ENCODE measurements at places on chromosomes 1 and 21.
A peak's percentile ranks its signal among the peaks of the same experiment; 100 is the strongest.

- no peak for DNase-seq
Observed at GRCh38 chr1:183285256-183285655, 99.2 kb downstream of the LAMC2 start.

DNA sequence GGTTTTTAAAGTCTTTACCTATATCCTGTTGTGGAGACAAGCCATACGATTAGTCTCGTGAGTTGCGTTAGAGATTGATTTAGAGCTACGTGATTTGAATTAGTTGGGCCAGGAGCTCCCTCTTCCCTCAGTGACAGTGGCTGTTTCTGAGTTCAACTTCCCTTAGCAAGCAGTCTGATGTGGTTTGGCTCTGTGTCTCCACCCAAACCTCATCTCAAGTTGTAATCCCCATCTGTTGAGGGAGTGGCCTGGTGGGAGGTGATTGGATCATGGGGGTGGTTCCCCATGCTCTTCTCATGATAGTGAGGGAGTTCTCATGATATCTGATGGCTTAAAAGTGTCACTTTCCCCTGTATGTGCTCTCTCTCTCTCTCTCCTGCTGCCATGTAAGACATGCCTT, 192.9 kb upstream of the PTGFR start:
- DNase-seq: no peak

GRCh38 chr1:50667710-50668356, 244.6 kb upstream of the DMRTA2 start:
- no peak for DNase-seq

- DNase-seq: no peak
Observed at GRCh38 chr1:111221276-111221632, 6.3 kb upstream of the CHI3L2 start.

GRCh38 chr1:26163684-26164035, 4.8 kb downstream of the FAM110D start:
- DNase-seq: no peak

DNA sequence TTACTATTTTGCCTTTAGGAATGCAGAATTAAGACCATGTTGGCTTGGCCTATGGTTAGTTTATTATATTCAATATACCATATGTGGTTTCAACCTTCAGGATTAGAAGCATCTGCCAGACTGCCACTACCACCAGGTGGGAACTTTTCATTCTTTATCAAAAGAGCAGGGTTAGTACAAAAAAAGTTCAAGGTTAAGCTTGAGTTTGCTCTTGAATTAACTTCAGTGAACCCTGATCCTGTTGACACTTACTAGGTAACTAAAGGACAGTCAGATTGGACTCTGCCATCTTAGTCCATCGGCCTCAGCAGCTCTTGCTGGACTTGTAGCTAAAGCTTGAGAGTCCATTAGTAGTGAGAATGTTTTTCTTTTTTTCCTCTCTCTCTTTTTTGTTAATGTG, 22.1 kb downstream of the CLIC4 start:
- no peak for DNase-seq

DNA sequence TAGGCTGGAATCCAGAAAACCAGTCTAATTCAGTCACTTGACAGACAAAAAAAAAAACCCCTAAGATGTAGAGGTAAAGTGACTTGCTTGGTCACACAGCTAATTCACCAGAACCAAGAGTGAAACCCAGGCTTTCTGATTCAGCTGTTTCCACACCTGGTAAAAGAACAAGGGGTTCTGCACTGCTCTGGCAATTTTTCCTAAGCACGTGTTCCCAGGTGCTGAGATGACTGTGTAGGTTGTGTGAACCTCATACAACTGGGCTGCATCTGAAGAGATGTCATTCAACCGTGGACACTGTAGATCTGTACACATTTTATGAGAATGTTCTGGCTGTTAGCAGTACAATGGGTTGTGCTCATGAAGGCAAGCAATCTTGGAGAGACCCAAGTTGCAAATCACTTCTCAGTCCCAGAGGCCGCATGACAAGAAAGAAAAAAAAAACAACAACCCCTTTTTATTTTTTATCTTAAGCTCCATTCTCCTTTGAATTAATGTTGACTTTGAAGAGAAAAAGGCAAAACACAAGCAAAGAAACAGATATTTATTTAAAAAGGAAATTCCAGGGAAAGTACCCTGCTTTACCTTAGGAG, 95.4 kb downstream of the INTS7 start:
- peak; percentile 53 for DNase-seq

GRCh38 chr1:4160181-4160580, 260.1 kb upstream of the C1orf174 start:
- no peak for DNase-seq

- DNase-seq: no peak
Observed at GRCh38 chr21:44749759-44750674, 38.6 kb upstream of the TSPEAR start.
